Fibroblast of lung (primary cell): ENCODE measurements at places on chromosomes 7 and 10. TPM values are rescaled to one million over a fixed set of nuclear protein-coding genes. Genes with fewer than 3 reads are reported as not detected.

GRCh38 chr10:68938117-68938516 is 17.9 kb upstream of the DDX21 start:
- H3K36me3 ChIP-seq = peaks cover 1% of the 10 kb centered on the region
- H3K4me1 ChIP-seq = no peaks in the 10 kb centered on the region

DNA sequence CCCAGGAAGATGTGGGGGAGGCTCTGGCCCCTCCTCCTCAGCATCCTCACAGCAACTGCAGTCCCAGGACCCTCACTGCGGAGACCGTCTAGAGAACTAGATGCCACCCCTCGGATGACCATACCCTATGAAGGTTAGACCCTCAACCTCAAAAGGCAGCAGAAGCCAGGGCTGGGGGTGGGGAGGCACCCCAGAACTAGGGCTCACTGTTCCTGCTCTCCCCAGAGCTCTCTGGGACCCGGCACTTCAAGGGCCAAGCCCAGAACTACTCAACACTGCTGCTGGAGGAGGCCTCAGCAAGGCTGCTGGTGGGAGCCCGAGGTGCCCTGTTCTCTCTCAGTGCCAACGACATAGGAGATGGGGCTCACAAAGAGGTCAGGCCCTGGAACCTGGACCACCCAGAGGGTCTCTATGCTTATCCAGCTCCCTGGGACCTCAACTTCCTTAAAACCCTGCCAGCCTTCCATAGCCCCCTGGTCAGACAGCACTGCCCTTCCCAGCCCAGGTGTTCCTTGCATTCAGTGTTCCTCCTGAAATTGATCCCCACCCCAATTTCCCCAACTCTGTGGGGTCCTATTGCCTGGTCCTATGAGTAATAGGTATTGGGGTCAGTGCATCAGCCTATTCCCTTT is 3.7 kb downstream of the SEMA4G start:
- no peak for DNase-seq
- H3K4me1 ChIP-seq = peaks cover 3% of the 10 kb centered on the region
- H3K27me3 ChIP-seq = no peaks in the 10 kb centered on the region
- H3K4me3 ChIP-seq = no peak overlapping the region
- H3K36me3 ChIP-seq = no peaks in the 10 kb centered on the region

DNA sequence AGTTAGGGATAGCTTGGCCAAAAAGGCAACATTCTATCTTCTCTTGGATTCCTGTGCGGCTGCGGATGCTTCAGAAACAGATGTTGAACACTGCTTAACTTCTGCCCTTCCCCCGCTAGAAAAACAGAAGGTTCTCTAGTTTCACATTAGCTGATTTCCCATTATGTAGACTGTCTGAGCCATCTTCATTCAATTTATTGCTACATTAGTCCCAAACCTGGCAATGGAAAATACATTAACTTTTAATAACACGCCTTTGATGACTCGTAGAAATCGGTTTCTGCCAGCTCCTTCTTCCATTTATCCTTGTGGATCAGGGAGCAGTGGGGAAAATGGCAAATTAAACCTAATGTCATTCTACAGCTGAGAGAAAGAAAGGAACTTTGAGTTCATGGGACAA is 119.9 kb downstream of the SLC16A9 start:
- H3K36me3 ChIP-seq = no peaks in the 10 kb centered on the region
- H3K27ac ChIP-seq = no peak overlapping the region
- no peak overlapping the region for H3K4me3 ChIP-seq
- no peaks in the 10 kb centered on the region for H3K4me1 ChIP-seq
- DNase-seq = no peak
- no peaks in the 10 kb centered on the region for H3K27me3 ChIP-seq

DNA sequence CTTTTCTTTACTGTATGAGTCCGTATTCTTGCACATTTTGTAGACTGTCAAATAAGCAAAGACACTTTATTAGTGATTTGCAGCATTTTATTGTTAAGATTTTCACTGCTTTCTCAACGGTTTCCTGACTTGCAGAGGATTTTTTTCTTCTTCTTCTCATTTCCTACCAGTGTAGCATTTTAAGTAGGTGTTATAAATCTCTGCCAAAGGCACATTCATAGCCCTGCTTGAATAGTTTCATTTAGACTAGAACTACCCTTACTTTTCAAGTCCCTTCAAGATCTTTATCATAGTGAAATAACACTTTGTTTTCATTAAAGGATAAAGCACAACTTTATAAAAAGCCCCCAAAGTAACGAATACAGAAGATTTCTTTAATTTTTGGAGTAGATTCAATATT is 271.4 kb downstream of the TSPAN12 start:
- H3K4me1 ChIP-seq = no peaks in the 10 kb centered on the region
- H3K27ac ChIP-seq = no peak overlapping the region
- H3K27me3 ChIP-seq = no peaks in the 10 kb centered on the region
- DNase-seq = peak; percentile 8

DNA sequence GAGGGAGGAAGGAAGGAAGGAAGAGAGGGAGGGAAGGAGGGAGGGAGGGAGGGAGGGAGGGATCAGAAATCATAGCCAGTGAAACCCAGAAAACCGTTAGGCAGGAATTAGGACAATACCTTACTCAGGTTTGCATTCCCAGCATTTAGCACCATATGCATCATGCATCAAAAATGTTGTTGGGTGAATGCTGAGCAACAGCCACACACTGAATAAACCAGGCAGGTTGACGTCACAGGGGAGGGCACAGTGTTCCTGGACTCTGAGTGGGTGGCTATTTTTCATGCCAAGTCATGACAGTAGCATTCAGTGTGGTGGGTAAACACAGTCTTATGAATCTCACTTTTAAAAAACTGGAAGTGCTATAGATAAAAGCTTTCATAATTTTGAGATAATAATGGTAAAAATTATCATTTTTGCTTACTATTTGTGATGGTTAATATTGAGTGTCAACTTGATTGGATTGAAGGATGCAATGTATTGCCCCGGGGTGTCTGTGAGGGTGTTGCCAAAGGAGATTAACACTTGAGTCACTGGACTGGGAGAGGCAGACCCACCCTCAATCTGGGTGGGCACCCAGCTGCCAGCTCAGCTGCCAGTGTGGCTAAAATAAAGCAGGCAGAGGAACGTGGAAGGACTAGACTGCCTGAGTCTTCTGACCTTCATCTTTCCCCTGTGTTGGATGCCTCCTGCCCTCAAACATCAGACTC is 199.1 kb upstream of the PRKCQ start:
- no peak overlapping the region for H3K4me3 ChIP-seq
- peaks cover 2% of the 10 kb centered on the region for H3K4me1 ChIP-seq
- DNase-seq = peak; percentile 96
- no peaks in the 10 kb centered on the region for H3K36me3 ChIP-seq

CPA5 gene
- not detected in 2 replicates for total RNA-seq

GRCh38 chr7:45703373-45703821 is 129.2 kb downstream of the ADCY1 start:
- peaks cover 2% of the 10 kb centered on the region for H3K4me1 ChIP-seq
- H3K36me3 ChIP-seq = no peaks in the 10 kb centered on the region
- H3K4me3 ChIP-seq = no peak overlapping the region
- no peak for DNase-seq

ENKUR gene
- under 0.01 and 0.17 TPM in 2 replicates for total RNA-seq

GRCh38 chr10:69559525-69559924 is 13.7 kb downstream of the NEUROG3 start:
- no peak overlapping the region for H3K4me3 ChIP-seq
- no peak overlapping the region for H3K27ac ChIP-seq
- H3K4me1 ChIP-seq = no peaks in the 10 kb centered on the region
- no peak for DNase-seq
- no peaks in the 10 kb centered on the region for H3K27me3 ChIP-seq
- H3K36me3 ChIP-seq = no peaks in the 10 kb centered on the region

- DNase-seq = peak; percentile 68
- H3K27me3 ChIP-seq = peaks cover 31% of the 10 kb centered on the region
- no peaks in the 10 kb centered on the region for H3K4me1 ChIP-seq
These were observed 12.8 kb upstream of the LBX1 start for GRCh38 chr10:101241840-101242707.

DNA sequence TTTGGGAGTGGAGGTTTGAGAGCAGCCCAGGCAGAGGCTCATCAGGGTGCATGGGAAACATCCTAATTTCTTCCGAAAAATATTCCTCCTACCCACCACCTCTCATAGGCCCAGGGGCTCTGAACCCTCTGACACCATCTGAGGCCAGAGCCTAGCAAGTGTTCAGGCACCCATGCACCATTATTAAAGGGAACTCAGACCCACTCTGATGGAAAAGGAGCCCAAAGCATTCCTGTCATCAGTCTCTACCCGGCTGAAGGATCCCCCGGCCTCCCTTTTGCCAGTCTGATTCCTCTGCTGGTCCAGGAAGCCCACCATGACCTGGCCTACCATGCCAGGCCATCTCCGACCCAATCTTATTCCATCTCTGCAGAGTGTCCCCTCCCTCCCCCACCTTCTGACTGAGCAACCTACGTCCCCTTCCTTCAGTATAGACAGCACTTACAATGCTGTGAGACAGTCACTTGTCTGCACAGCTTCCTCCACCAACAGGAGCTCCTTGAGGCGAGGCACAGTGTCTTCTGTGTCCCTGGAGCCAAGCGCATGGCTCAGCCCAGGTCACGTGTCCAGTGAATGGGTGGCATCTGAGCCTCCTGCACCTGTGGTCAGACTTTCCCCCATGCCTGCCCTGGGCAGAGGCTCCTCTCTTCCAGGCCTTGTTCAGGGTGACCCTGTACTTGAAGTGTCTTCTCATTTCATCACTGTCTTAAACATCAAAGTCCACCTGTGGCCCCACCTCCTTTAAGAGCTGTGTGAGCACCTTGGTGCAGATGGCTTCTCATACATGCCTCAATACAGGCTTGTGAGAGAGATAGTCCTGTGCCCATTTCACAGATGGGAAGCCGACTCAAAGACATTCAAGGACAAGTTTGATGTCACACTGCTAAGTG is 889 bp upstream of the GPR15LG start:
- no peaks in the 10 kb centered on the region for H3K27me3 ChIP-seq
- DNase-seq = no peak
- no peaks in the 10 kb centered on the region for H3K36me3 ChIP-seq
- H3K4me3 ChIP-seq = no peak overlapping the region
- H3K27ac ChIP-seq = no peak overlapping the region

DNA sequence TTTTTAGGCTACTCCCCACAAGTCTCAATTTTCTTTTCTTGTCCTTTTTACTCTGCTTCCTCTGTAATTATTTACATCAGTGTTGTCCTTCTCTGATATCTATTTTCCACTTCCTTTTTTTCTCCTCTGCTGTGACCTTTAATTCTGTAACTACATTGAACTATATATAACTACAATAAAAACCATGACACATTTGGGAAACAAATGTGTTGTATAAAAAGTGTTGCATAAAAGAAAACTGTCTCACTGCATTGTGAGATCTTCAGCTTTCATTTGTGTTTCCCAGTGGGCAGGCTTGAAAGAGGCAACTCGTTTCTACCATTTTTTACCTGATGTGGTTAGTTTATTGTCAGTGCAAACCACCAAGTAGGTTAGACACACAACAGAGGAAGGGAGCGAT is 483.9 kb upstream of the NRP1 start:
- H3K27ac ChIP-seq = no peak overlapping the region
- no peak overlapping the region for H3K4me3 ChIP-seq
- H3K4me1 ChIP-seq = no peaks in the 10 kb centered on the region
- no peaks in the 10 kb centered on the region for H3K36me3 ChIP-seq

ITGB8 gene
- 41.6 and 100 TPM in 2 replicates for total RNA-seq
